NCI-H1417 (cell line): ENCODE measurements at places on chromosomes 5 and 9.

- no peak for DNase-seq
Observed at GRCh38 chr5:116912221-116912620, 337.6 kb upstream of the SEMA6A start.

GRCh38 chr5:96733771-96734500, 71.8 kb downstream of the CAST start:
- DNase-seq, result no peak

DNA sequence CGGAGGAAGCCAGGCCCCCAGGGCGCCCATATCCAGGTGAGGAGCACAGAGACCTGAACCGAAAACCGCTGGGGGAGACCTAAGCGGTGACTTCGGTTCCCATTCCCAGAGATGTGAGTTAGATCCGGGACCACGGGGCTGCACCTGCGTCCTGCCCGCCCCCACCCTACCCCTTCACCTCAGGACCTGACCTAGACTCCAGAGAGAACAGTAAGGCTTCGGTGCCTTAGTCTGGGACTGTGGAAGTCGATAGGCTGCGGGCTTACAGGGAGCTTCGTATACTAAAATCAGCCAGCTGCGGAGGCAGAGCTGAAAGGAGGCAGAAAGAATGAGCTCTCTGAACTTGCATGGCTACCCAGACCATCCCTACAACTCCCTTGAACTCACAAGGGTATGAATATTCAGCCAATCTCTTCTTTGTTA, 518 bp upstream of the FAM13B start:
- no peak for DNase-seq

GRCh38 chr5:10856683-10857337, 95.8 kb upstream of the DAP start:
- no peak for DNase-seq

DNA sequence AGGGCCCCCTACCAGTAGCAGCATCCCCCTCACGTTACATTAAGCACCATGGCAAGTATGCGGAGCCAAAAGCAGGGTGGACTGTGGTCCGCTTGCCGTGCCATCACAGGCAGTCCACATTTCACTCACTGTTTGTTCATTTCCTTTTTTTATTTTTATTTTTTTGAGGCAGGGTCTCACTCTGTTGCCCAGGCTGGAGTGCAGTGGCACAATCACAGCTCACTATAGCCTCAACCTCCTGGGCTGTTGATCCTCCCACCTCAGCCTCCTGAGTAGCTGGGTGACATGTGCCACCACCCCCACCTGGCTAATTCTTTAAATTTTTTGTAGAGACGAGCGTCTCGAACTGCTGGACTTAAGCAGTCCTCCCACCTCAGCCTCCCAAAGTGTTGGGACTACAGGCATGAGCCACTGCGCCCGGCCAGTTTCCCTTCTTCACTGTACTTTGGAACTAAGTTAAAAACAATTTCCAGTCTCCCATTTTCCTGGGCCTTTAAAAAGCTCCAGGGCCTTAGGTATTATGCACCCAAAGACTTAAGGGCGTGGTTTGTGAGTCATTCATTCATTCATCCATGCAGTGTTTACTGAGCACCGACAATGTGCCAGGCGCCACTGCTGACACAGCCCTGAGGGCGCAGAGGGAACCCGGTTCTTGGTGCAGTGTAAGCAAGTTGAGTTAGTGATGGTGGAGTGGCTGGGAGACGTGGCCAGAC, 19.9 kb downstream of the PRRX2 start:
- no peak for DNase-seq

DNA sequence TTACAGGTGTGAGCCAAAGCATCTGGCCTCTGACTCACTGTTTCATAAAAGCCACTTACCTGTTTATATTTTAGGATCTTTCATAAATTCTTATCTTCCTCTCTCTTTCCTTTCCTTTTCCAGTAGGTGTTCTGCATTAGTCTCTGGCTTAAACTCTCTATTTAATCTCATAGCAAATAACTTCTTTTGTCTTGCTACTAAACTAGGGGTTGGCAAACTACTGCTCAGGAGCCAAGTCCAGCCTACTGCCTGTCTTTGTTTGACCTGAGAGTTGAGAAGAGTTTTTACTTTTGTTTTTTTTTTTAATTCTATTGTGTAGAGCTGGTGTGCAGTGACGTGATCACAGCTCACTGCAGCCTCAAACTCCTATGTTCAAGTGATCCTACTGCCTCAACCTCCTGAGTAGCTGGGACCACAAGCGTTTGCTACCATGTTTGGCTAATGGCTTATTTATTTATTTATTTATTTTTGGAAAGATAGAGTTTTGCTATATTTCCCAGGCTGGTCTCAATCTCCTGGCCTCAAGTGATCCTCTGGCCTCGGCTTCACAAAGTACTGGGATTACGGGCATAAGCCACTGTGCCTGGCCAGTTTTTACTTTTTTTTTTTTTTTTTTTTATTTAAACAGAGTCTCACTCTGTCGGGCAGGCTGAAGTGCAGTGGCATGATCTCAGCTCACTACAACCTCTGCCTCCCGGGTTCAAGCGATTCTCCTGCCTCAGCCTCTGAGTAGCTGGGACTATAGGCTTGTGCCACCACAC, 5.4 kb upstream of the NDFIP1 start:
- no peak for DNase-seq

- no peak for DNase-seq
Observed at GRCh38 chr5:14223372-14223771, 80.2 kb downstream of the TRIO start.

DNA sequence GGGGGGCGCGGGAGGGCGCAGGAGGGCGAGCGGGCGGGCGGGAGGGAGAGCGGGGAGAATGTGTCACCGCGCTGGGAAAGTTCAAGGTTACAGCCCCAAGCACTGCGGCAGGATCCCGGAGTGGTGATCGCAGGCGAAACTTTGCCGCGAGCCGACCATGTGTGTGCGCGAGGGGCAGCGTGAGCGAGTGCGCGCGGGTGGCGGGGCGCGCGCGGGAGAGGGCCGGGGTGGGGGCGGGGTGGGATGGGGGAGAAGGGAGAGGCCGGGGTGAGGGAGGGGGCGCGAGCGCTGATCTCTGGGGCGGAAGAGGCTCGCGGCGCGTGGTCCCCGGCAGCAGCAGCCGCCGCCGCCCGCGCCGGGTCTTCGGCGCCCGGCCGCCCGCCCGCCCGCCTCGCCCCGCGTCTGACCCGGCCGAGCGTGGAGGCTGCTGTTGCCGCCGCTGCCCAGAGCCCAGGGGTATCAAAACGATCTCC, at the start of gene NFIB:
NFIB (minus strand) TSS at position 191 of the 473 bp plus-strand sequence. CDS start 630 bp downstream, outside the sequence.
- DNase-seq, result peak; percentile 76

- peak; percentile 66 for DNase-seq
Observed at GRCh38 chr9:92911511-92912475, 34.0 kb upstream of the ZNF484 start.

DNA sequence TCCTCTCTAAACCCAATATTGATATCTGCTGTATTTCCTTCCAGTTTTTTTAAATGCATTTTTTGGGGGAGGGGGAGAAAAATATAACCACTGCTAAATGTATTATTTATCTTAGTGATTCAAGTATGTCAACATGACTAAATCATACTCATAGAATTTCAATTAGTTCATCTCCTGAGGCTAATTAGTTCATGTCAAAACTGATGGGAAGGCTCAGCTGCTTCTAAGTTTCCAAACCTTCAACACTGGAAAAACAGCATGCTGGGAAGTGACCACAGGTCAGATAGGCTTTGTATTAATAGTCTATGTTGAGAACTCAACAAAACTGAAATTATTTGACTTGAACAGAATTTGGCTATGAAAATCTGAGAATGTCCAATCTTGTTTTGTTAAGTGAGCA, 118.7 kb downstream of the TTLL11 start:
- no peak for DNase-seq

DNA sequence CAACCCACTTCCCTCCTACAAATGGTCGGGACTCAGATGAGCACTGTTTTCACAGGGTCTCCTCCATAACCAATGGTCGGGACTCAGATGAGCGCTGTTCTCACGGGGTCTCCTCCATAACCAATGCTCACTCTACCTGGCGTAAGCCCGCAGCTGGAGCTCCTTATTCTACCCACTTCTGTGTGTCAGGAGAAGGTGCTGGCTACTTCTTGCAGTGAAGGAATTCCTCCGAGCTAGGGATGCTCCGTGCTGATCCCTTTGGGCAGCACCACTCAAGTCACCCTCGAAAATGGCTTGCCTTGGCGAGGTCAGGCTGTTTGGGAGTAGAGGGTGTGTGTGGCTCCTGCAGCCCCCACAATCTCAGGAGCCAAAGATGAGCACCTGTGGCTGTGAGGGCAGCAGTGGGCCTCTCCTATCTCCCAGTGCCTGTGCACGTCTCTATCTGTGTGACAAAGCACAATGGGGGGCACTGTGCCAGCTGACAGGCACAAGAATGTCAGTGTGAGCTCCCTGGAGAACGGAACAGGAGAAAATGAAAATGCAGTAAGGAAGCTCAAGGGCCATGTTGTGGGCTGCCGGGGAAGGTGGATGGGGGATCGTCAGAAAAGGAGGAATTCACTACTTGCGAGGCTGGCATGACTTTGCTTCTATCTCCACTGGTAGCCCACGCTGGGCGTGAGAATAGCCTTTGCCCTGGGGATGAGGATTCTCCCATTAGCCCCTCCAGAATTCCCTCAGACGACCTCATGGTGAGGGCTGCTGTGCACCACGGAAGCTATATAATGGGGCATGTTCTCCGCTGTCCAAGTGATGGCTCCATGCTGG, 3.9 kb upstream of the BTNL9 start:
- no peak for DNase-seq

GRCh38 chr9:4691795-4692194, 12.4 kb downstream of the CDC37L1 start:
- DNase-seq, result no peak

GRCh38 chr9:116471093-116471906, 215.8 kb upstream of the TRIM32 start:
- no peak for DNase-seq

DNA sequence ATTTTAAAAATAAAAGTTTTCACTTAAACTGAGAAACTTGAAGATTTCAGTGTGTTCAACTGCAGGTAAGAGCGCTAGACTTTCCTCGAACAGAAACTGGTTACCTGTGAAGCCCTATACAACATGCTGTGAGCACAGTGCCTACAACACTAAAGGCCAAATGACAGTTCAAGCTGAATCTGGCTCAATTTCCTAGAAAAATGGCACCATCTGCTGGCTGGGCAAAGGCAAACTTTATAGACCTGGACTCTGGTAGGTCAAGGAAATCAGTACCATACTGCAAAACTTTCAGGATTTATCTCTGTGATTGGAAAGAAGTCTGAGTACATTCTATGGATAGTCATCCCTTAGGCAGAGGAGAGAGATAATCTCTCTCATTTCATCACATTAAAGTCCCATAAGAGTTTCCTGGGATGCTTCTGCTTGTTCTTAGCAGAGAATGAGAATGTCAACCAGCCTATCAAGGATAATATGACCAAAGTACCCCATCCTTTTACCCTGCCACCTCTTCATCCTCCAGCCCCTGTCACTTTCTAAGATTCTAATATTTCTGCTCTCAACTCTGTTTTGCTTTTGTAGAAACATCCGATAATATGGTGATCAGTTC, 31.8 kb upstream of the FOXB2 start:
- DNase-seq, result peak; percentile 46

DNA sequence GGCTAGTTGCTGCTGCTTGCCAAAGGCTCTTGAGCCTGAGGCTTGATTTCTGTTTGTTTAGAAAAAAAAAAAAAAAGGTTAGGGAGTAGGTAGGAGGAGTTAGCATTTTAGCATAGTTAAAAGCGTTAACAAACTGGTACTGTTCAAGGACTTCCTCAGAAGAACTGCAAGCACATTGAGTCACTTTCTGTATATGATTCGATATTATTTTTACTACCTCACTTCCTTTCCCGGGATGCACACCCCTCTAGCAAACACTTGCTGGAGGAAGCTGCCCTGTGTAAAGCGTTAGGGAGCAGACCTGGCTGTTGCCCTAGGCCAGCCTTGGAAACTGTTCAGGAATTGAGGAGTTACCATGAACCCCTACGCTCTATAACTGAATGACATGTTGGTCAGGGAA, 15.7 kb upstream of the CEP120 start:
- peak; percentile 3 for DNase-seq

DNA sequence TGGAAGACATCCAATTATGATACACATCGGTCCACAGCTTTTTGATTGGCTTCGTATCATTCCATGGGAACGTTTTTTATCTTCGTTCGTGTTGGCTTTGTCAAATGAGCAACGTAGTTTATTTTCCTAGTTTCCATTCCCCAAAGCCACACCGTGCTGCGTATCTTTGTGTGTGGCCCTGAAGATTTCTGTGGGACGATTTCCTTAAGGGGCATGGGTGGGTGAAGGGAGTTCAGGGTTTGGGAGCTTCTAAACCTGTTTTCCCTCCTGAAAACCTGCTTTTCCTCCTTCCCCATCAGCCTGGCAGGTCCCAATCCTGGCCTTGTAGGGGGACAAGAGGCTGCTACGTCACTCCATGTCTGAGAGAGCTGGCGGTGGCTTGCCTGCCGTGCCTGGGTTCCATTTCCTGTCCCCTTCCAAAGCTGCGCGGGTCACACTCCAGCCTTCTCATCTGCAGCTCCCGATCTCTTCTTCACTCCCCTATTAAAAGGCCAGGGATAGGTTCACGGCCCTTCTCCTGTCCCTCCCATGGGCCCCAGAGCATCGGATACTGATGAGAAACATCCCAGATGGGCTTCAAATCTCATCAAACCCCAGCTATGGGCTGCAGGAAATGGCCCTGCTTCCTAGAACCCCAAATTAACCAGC, 23.5 kb upstream of the ASS1 start:
- no peak for DNase-seq

GRCh38 chr5:176441921-176442323, 6.3 kb upstream of the FAF2 start:
- DNase-seq, result no peak

GRCh38 chr5:169788168-169788567, 151.1 kb downstream of the DOCK2 start:
- no peak for DNase-seq

DNA sequence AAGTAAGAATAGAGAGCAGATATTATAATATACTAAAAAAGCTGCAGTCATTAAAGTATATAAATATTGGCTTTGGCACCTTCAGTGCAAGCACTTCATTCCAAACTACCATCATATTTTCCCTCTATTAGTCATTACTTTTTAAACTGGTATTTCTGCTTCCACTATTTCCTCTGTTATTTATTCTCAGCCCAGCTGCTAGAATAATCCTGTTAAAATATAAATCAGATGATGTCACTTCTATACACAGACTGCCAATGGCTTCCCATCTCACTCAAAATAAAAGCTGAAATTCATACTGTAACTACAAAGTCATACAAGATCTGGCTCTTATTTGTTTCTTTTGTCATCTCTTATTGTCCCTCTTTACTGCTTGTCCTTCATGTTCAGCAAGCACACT, 432.9 kb downstream of the TLE4 start:
- DNase-seq, result no peak

- no peak for DNase-seq
Observed at GRCh38 chr5:93346301-93346700, 234.7 kb downstream of the NR2F1-AS1 start.

- no peak for DNase-seq
Observed at GRCh38 chr5:142674531-142675469, 11.1 kb downstream of the FGF1 start.

GRCh38 chr5:156834916-156835315, 15.2 kb upstream of the PPP1R2B start:
- no peak for DNase-seq
